AG10803 (cell line): ENCODE measurements at places on chromosomes 1 and 21.

GRCh38 chr1:37485902-37486679, 11.7 kb downstream of the ZC3H12A start:
- peak; percentile 66 for DNase-seq

- DNase-seq = peak; percentile 3
Observed at GRCh38 chr1:176110203-176110602, 96.9 kb downstream of the COP1 start.

DNA sequence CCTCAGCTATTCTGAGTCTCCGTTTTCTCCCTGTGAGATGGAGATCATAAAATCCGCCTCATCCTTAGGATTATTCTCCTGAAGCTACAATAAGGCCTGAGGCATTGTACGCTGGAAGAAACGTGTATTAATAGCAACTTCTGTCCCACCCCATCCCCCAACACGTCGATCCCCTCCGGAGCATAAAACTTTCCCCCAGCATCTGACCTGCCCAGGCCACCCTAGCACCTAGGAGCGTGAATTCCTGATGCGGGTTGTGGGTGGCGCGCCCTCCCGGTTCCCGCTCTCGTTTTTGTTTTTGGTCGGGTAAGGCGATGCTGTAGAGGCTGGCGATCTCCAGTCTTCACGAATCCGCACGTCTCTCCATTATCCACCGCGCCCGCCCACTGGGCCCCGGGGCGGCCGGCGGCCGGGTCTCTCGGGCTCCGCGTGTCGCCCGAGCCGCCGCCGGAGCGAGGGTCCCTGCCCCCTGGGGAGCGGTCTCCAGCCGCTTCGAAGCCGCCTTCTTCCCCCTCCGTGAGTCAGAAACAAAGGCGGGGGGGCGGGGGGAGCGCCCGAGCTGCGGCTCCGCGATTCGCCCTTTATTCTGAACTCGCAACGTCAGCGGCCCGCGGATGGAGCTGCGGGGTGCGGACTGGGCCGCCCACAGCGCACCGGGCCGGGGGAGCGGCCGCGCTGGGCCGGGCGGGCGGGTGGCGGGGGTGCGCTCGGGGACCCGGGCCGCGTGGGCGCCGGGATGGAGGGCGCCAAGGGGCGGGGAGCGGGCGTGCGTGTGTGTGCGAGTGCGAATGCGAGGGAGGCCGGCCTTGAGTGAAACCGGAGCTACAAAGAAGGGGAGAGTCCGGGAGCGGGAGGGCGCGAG, at the start of gene PLEKHO1:
Gene PLEKHO1, plus strand, starts transcription at position 646 of the 862 bp plus-strand sequence. CDS start 342 bp downstream, outside the sequence.
- DNase-seq = peak; percentile 74

- DNase-seq = no peak
Observed at GRCh38 chr1:153978274-153978909, 918 bp upstream of the JTB start.

GRCh38 chr1:205521686-205522085, 17.2 kb downstream of the CDK18 start:
- DNase-seq = no peak

GRCh38 chr1:57719274-57719673, 295.4 kb upstream of the DAB1 start:
- no peak for DNase-seq

- DNase-seq = no peak
Observed at GRCh38 chr21:29436143-29436542, 137.4 kb downstream of the BACH1 start.

- DNase-seq = peak; percentile 36
Observed at GRCh38 chr21:29501451-29501850, 202.7 kb downstream of the BACH1 start.

GRCh38 chr1:7899741-7900140, 40.9 kb downstream of the TNFRSF9 start:
- peak; percentile 47 for DNase-seq

- no peak for DNase-seq
Observed at GRCh38 chr1:157944663-157945280, 48.7 kb upstream of the KIRREL1 start.

- no peak for DNase-seq
Observed at GRCh38 chr21:26925636-26926035, 41.3 kb downstream of the ADAMTS5 start.

DNA sequence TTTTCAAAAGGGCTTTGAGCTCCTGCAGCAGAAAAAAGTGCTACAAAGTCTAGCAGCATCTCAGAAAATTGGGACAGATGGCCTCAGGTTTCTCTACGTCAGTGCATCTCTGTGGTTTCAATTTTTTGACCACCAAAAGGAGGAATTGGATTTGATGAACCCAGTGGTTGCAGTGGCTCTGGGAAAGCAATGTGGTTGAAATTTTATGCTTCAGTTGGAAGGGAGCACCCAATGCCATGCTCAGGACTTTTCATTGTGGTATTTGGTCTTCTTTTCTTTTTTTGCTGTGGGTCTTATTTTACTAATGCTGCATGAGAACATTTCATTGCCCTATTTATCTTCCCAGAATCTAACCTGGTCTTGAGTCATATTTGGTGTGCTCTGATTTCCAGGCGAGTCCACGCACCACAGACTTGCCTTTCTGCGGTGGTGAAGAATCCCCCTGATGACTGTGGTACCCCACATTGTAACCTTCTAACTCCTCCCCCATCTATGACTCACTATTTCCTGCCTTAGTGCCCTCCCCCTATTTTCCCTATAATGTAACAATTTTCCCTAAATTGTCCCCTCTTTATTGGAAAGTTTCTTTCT, 56.7 kb downstream of the S1PR1 start:
- peak; percentile 56 for DNase-seq

GRCh38 chr1:241156231-241156965, 200.6 kb downstream of the RGS7 start:
- peak; percentile 1 for DNase-seq

GRCh38 chr1:228154670-228155571, 5.2 kb downstream of the GJC2 start:
- no peak for DNase-seq

- no peak for DNase-seq
Observed at GRCh38 chr21:26544201-26544775, 28.8 kb downstream of the CYYR1 start.

GRCh38 chr1:23958810-23959460, 693 bp upstream of the PNRC2 start:
- DNase-seq = peak; percentile 89

DNA sequence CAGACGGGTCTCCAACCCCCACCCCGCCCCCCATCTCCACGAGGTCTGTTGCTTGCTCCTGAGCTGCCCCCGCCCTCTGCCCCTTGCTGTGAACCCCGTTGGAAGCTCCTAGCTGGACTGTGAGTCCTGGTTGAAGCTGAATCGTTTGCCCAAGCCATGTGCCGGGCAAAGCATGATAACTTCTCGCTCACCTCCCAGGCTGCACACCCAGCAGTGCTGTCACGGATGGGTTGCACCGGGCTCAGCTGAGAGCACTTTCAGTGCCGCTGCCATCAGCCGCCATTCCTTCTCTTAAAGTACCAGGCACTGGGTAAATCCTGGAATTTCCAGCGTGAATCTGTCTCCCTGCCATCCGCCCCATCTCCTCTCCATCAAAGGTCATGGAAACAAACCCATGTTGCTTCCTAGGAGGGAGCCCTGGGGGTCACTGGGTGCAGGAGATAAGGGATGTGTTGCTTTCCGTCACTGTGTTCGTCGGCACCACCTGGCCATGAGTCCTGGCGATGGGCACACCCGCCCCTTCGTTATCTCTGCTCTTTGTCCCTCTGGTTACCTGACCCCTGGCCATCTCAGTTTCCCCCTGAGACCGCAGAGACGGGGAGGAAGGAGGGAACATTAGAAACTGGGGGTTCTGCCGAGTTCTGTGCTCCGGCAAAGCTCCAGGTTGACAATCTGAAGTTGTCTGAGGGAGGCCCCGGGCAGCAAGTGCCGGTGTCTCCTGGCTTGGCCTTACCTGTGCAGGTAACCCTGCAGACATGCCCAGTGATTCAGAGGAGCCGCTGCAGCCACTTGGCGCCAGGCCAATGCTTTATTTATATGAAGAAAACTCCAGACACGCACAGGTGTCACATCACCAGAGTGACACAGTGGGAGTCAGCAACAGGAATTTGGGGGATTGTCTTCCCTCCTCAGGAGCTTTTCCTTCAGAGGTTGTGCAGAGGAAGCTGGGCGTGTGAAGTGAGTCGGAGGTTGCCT, 2.7 kb downstream of the PDE9A start:
- DNase-seq = no peak

DNA sequence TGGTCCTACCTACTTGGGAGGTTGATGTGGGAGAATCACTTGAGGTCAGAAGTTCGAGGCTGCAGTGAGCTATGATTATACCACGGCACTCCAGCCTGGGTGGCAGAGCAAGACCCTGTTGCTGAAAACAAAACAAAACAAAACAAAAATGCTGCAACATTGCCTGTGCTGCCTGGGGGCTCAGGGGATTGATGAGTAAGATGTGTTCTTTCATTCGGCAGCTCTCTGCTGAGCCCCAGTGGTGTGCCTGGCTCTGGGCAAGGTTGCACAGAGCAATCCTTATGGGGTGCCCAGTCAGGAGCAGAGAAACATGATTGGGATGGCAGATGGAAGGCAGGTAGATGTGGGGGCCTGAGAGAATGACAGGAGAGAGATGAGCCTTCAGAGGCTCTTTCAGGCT, 28.6 kb upstream of the KDM4A start:
- DNase-seq = no peak

DNA sequence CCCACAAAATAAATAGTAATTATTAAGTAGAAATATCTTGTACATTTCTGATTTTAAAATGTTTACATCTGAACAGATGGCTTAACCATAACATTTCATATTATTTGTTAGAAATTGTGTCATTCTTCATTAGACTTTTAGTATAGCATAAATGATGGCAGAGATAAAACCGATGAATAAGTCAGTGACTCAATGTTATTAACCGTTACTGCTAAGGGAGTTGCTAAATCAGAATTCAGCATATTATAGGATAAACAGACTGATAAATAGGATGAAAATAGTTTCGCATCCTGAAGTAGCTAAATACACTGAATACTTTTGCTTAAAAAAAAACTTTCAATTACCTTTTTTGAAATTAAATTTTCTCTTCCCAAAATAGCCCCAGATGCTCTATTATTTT, 610.6 kb upstream of the ZP4 start:
- DNase-seq = no peak

- DNase-seq = peak; percentile 25
Observed at GRCh38 chr1:155038602-155039307, 5.1 kb downstream of the DCST1 start.

DNA sequence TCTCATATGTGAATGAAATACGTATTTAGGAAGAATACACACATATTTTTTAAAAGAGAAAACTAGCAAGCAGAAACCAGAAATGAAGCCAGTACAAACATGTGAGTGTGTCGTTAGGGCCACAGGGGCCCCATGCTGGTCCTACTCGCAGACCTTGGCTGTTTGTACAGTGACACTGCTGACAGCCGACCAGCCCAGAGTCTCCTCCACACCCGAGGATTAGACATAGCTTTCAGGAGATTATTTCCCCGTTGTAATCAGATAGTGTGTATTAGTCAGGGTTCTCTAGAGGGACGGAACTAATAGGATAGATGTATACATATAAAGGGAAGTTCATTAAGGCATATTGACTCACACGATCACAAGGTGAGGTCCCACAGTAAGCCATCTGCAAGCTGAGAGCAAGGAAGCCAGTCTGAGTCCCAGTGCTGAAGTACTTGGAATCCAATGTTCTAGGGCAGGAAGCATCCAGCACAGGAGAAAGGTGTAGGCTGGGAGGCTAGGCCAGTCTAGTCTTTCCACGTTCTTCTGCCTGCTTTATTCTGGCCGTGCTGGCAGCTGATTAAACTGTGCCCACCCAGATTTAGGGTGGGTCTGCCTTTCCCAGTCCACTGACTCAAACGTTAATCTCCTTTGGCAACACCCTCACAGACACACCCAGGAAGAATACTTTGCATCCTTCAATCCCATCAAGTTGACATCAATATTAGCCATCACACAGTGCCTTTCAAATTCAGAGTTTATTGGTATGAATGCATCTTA, 51.2 kb downstream of the DIP2A start:
- DNase-seq = peak; percentile 4

DNA sequence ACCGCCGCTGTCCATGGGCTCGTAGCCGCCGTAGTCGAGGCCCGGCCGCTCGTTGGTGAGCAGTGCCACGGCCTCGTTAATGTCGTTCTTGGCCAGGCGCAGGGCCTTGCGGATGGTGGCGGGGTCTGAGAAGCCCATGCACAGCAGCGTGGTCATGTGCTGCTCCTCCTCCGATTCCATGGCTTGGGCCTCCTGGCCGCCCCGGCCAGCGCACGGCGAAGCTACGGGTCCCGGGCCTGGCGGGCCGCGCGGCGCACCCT, 300 bp downstream of the USP24 start:
- peak; percentile 43 for DNase-seq

DNA sequence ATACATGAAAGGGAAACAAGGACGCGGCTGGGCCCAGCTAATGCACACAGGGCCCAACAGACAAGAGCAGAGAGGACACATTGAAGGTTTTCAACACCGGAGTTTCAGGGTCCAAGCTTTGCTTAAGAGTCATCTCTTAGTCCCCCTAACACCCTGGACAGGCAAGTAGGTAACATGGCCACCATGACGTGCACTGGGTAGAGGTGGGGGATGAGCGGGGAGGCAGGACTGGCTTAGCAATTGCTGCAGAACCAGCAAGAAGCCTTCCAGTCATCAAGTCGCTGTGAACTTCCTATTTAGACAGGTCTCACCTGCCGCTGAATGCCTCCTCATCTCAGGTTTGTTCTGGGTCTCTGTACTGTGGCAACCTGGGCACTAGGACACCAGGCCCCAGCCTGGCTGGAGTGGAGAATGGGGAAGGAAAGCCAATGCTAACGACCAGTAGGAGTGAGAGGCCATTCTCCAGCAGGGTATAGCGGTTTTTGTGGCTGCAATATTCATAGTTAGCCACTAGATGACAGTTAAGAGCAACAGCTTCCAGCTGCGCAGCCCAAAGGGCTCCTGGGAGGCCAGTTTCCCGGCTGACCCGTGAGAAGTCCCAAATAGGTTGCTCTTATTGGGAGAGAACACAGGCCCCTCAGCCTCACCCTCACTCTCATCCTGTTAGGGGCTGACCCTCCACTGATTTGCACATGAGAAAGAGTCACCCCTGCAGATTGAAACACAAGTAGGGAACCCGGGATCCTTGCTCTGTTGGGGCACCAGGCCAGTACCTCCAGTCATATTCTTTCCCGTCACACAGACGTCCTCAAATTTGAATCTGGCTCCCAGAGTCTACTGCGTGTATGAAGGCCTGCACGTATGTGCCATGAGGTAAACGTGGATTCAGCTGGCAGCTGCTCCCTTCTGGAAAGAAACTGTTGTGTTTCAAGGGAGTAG, 6.0 kb upstream of the PIGC start:
- peak; percentile 54 for DNase-seq

GRCh38 chr1:225467193-225468020, 39.6 kb upstream of the LBR start:
- DNase-seq = no peak

- no peak for DNase-seq
Observed at GRCh38 chr1:116824631-116825206, 70.5 kb downstream of the CD2 start.

- DNase-seq = no peak
Observed at GRCh38 chr1:41492341-41492848, 7.9 kb upstream of the EDN2 start.
